ENCODE measurements at places on chromosomes 7 and 10. TPM values are rescaled to one million over a fixed set of nuclear protein-coding genes. Genes with fewer than 3 reads are reported as not detected.

DNA sequence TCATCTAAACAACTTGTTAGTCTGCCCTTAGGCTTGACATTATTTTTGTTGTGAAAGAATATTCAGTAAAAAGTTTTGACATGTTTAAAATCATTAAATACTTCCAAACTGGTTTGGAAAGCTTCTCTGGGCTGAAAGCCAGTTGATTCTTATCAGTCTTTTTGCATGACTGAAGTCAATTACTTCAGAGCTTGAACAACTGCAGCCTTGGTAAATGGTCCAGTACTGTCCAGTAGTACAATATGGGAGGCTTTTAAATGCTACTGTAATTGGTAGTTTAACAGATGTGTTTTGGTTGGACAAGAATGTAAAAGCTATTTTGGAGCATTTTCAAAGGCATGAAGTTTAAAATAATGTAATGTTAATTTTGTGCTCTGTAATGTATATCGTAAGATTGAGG lies 103.4 kb downstream of the SDK1 start:
- no peak for DNase-seq

- no peak for DNase-seq
Measured at GRCh38 chr7:15737601-15738000, 51.1 kb upstream of the MEOX2 start.

Gene ABCC2
- total RNA-seq = 0.90 TPM

- DNase-seq = peak; percentile 56
Measured at GRCh38 chr7:23043441-23043840, 29.5 kb upstream of the HYCC1 start.

DNA sequence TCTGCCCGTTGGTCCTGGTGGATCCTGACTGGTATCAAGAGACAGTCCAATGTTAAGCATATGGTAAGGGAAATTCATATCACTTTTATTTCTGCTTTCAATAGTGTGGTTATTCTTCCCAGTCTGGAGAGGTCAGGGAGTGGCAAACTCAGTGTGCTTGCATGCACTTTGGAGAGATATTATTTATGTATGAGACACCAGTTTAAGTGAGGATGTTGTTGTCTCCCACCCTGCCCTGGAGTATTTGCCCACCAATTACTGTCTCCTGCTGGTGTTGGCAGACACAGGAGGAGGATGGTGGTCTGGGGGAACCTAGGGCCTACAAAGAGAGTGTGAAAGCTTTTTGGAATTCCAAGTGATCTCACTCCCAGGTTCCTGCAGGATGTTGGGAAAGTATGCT lies 59.7 kb downstream of the OR13A1 start:
- DNase-seq = no peak

GRCh38 chr7:66258409-66258808 lies 53.3 kb downstream of the TPST1 start:
- no peak for DNase-seq

- DNase-seq = no peak
Measured at GRCh38 chr7:130430841-130431666, 9.8 kb downstream of the CEP41 start.

Gene THSD7A
- not detected for total RNA-seq

GRCh38 chr7:95700917-95701316 lies 71.4 kb upstream of the DYNC1I1 start:
- DNase-seq = no peak

DNA sequence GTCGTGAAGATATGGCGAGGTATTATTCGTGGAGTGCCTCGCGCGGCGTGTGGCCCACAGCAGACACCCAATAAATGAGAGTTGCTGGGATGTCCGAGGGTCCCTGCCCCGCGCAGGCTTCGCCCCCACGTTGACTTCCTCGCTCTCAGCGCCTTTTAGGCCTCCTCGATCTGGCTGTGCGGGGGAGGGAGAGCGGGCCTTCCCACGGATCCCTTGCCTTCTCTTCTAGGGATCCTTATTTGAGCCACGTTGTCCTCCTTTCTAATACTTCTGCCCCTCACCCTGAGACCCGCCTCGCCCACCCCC lies 660 bp downstream of the VCL start:
- DNase-seq = no peak

Gene SP8
- total RNA-seq = not detected

DNA sequence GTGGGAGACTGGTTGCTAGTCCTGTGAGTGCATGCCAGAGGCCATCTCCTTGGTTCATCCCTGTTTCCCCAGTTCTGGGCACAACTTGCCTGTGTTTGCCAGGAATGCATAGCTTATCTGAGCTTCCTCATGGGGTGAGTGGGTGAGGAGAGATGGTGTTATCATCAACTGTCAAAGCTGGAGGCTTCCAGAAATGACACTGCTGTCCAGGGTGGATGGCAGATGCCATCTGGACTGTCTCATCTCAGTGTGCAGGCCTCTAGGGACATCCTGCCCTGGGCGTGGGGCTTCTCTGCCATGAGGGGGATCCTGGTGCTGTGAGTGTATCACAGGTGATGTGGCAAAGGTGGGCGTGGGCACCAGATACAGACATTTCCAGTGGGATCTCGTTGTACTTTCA lies 328.6 kb downstream of the DPP6 start:
- no peak for DNase-seq

DNA sequence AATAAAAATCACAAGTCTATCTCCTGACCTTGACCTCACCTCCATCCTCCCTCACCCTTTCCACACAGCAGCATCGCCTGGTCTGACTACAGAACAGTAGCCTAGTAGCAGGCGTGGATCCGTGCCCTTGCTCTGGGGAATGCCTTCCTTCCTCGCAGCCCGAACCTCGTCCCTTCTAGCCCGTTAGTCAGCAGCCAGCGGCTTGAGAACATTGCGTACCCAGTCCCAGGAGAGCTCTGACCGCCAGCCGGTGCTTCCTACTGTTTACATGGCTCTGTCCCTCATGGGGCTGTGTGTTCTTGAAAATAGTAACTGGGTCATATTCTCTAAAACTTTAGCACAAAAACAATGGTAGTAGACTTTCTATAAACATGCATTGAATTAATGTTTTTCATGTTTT lies 682.7 kb upstream of the IGFBP3 start:
- no peak for DNase-seq

DNA sequence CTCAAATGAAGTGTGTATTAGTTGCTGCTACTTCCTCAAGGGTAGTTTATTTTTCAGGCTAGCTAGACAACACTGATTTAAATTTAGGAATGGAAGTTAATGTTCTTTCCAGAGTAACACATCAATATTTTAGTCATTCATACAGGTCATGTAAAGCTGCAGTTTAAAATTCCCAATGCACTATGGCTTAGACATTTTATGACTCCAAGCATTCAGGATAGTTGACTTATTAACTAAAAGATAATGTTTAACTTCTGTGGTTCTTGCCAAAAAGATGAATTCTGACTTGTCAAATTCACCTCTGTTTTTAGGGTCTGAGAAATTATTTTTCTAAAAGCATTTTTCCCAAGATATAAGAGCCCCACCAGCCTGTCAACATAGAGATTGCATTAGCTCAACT lies 131.9 kb downstream of the TFPI2 start:
- no peak for DNase-seq

Gene SFRP5
- total RNA-seq = not detected

DNA sequence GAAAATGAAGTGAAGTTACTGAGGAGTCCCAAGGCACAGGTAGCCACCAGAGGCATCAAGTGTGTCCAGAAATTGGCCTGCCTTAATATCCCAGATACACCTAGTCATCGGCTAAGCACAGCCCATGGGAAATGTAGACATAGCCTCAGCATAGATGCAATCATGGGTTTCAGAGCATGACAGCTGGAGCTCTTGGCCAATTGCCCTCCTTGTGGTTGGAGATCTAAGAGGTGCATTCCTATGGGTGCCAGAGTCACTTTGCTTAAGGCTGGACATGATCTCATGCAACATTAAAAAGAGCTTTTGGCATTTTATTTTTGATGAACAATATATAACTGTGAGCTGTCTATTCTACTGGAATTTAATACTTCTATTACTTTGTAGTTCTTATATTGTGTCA lies 758.0 kb upstream of the LRRTM3 start:
- DNase-seq = peak; percentile 47

Gene SYT15
- total RNA-seq = 0.08 TPM

DNA sequence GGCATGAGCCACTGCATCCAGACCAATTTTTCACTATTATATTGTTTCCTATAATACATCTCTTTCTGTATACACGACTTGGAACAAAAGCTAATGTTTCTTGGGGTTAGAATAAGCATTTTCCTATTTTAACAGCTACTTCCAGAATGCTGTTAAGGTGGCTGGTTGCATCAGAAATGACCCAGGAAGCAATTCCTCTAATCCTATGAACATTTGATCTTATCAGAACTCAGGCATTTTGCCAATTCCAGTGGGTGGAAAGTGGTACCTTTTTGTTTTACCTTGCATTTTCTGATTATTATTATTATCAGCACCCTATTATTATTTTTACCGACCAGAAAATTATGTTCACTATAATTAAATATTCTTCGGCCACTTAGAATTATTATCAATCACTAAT lies 73.3 kb downstream of the NDUFB2 start:
- DNase-seq = no peak

DNA sequence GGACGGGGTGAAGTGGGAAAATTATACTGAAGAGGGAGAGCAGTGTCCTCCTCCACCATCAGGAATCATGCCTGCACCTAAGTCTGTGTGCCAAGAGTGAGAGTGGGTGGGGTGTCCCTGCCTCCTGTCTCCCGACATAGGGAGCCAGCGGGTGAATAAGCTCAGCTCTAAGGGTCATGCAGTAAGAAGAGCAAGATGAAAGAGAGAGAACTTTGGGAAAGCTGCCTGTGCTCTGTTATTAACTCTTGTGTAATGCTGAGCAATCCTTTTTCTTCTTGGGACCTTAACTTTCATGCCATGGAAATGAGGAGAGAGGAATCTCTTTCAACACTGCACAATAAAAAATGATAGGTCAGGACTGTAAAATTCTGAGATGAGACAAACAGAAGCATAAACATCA lies 7.9 kb upstream of the TCAF1 start:
- DNase-seq = no peak

GRCh38 chr10:57791546-57791945 lies 476.1 kb downstream of the IPMK start:
- DNase-seq = peak; percentile 13

Gene NPVF
- total RNA-seq = not detected

DNA sequence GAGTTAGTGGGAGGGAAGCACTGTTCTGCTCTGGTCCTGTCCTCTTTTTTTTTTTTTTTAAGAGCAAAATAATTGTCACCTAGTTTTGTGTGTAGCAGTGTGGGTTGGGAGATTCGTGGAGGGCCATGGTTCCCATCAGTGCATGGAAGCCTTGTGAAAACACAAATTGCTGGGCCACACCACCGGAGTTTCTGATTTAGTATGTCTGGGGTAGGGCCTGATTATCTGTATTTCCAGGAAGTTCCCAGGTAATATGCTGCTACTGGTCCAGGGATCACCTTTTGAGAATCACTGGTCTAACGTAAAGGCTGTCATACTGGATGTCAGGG lies 191.3 kb downstream of the GATA3 start:
- no peak for DNase-seq

Gene ORC5
- 58.7 TPM for total RNA-seq

Measured in HT1080 (cell line).